ENCODE measurements at places on chromosomes 5 and 9. TPM values are rescaled to one million over a fixed set of nuclear protein-coding genes. Genes with fewer than 3 reads are reported as not detected.

DNA sequence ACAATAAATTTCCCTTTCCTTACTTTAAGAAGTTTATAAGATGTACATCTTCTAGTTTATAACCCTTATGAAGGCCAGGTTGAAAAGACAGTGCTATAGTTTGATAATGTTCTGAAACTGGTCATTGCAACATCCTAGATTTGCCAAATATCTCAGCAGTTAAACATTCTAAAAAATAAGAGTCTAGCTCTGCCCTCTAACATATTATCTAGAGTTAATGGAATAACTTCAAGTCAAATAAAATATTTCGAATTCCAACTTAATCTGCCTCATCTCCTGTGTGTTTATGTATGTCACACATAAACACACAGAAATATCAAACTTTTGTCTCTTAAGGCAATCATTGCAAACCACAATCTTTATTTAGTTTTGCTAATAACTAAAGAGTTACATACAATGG is 796.6 kb downstream of the TLE1 start:
- DNase-seq: no peak
- no peaks in the 10 kb centered on the region for H3K36me3 ChIP-seq
- H3K4me3 ChIP-seq: no peak overlapping the region
- H3K27ac ChIP-seq: no peak overlapping the region
- no peaks in the 10 kb centered on the region for H3K27me3 ChIP-seq
- no peaks in the 10 kb centered on the region for H3K4me1 ChIP-seq

DNA sequence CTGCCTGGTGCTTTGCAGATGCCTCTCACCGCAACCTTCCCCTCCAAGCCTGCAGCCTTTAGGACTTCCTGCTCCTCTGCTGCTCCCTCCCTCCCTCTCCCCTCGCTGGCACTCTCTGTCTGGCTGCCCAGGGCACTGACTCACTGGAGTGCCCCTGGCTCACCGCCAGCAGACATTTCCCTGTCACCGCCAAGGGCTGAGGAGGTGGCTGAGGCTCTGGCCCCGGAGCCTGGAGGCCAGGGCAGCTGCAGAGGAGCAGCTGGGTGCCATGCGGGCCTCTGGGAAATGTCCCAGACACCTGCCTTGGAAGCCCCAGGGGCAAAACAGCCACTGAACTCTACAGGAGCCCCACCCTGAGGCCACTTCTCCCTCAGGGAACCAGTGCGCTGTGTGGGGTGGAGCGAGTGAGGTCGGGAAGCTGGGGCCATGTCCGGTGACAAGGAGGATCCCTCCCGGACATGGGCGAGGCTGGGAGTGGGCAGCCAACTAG is 53.4 kb downstream of the TENT4A start:
- DNase-seq: peak; percentile 11
- no peaks in the 10 kb centered on the region for H3K36me3 ChIP-seq
- H3K27ac ChIP-seq: peak overlapping the region; percentile 55
- H3K4me1 ChIP-seq: peaks cover 13% of the 10 kb centered on the region
- peak overlapping the region; percentile 9 for H3K4me3 ChIP-seq

GRCh38 chr5:95191330-95191729 is 93.6 kb downstream of the MCTP1 start:
- H3K27me3 ChIP-seq: no peaks in the 10 kb centered on the region
- H3K36me3 ChIP-seq: no peaks in the 10 kb centered on the region
- H3K4me3 ChIP-seq: no peak overlapping the region
- H3K4me1 ChIP-seq: no peaks in the 10 kb centered on the region

DNA sequence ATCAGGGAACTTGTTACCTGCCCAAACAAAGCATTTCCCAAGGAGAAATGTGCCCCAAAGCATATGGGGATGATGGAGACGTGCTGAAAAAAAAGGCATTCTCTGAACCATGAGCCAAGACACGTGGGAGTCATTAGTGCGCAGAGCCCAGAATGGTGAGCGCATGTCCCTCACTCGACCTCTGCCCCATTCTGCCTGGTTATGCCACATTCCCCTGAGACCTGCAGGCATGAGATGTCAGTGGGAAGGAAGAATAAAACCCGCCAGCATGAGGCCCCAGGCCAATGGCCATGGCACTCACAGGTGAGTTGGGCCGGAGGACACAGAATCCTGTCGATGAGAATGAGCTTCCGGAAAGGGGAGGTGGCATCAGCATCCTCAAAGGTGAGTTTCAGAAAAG is 228.9 kb downstream of the CDK5RAP2 start:
- H3K4me3 ChIP-seq: no peak overlapping the region
- no peak for DNase-seq
- no peaks in the 10 kb centered on the region for H3K36me3 ChIP-seq
- H3K27ac ChIP-seq: no peak overlapping the region
- no peaks in the 10 kb centered on the region for H3K27me3 ChIP-seq

Gene UGT3A2
- not detected for total RNA-seq

Gene TXNDC8
- total RNA-seq: not detected

Gene PCSK5
- 33.8 TPM for total RNA-seq

Gene PCDHGA9
- total RNA-seq: 5.3 TPM

Gene OGN
- 4.6 TPM for total RNA-seq
